ENCODE measurements at places on chromosomes 6 and 20.

GRCh38 chr20:7930343-7930742 is 9.9 kb downstream of the HAO1 start:
- no peak for DNase-seq

DNA sequence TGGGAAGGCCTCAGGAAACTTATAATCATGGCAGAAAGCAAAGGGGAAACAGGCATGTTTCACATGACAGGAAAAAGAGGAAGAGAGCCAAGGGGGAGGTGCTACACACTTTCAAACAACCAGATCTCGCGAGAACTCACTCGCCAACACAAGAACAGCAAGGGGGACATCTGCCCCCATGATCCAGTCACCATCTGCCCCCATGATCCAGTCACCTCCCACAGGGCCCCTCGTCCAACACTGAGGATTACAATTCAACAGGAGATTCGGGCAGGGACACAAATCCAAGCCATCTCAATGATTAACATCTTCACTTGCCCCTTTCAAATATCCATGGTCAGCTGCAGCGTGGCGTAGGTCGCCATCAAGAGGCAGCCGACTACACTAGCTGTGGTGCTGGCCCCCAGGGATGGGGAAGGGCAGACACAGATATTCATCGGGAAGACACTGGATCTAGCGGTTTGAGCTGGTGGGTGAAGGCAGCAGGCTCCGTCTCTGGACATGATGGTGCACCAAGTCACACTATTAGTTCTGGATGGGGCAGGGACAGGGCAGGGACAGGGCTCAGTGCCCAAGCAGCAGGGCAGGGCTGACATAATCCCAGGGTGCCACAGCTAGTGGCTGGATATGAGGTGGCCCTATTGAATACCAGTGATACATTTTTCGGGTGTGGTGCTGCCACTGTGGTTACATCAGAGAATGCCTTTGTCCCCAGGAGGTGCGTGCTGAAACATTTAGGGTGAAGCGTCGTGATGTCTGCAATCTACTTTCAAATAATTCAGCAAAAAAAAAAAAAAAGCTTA is 31.6 kb downstream of the TUBB2B start:
- no peak for DNase-seq

GRCh38 chr6:21873562-21873961 is 280.0 kb downstream of the SOX4 start:
- DNase-seq: no peak

GRCh38 chr6:45387236-45387635 is 9.5 kb upstream of the SUPT3H start:
- no peak for DNase-seq

DNA sequence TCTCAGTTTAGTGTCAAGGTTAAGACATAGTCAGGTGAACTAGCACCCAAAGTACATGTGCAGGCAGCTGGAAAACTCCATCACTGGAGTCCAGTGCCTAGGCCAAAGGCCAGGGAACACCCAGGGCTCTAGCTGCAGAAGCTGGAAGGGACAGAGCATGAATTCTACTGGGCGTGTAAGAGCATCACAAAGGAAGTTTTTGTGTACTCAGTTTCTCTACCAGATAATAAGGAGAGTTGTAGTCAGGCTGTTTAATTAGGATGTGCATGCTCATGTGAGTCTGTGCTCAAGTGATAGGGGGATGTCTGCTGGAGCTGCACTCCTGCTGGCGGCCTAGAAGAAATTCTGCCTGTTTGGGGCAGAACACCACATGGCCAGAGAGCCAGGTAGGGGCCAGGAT is 8.1 kb downstream of the L3MBTL1 start:
- no peak for DNase-seq

Measured in T-helper 2 cell treated with Interferon-gamma antibody and Interleukin-4, amounts not matched to agents 5 μg/mL and 100 μg/mL, for 36 hours (primary cell).